ENCODE measurements at places on chromosomes 12 and 14.

DNA sequence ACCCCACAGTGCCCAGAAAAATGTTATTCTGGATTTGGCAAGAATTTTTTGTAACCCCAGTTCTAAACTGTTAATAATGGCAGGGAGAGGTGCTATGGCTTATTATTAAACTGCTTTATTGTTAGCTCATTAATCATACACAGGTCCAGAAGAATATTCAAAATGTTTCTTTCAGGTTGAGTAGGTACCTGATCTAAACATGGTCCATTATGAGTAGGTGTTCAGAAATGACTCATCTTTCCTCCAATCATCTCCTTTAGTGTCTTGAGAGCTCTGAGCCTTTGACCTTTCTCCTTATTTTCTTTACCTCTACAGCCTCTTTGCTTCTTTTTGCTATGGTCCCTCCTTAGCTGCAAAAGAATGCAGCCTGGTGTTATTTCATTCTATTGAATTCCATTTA is 211.0 kb upstream of the GARIN6 start:
- no peak for DNase-seq

DNA sequence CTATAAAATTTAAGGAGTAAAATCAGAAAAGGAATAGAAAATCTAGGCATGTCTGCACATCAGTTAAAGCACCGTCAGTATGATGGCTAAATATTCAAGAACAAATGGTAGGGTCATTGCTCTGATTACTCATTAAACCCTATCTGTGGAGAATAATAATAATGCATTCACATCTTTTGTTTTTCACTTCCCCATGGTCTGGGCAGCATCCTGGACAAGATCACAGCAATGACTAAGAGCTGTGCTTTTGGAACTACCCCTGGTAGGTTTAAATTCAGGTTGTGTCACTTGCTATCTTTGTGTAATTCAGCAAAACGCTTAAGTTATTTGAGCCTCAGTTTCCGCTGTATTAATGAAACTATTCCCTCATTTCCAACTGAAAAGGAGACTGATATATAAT is 33.1 kb downstream of the C12orf42 start:
- no peak for DNase-seq

DNA sequence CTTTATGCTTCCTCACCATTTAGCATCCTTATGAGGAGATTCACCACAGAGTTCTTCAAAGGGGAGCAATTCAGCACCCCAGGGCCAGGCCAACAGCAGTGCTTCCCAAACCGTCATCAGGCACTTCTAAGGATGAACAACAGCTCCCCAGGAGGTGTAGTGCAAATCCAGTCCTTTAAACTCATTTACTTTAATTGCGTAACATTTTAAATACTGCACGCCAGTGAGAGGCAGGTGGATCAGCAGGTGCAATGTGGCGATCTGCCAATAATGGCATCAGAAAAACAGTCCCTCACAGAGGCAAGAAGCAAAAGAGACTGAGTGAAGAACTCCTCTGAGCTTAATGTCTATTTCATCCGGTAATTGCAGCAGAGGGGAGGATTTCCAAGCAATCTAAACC is 770.9 kb upstream of the FOXG1 start:
- no peak for DNase-seq

GRCh38 chr12:99977550-99977949 is 7.2 kb downstream of the ANKS1B start:
- no peak for DNase-seq

DNA sequence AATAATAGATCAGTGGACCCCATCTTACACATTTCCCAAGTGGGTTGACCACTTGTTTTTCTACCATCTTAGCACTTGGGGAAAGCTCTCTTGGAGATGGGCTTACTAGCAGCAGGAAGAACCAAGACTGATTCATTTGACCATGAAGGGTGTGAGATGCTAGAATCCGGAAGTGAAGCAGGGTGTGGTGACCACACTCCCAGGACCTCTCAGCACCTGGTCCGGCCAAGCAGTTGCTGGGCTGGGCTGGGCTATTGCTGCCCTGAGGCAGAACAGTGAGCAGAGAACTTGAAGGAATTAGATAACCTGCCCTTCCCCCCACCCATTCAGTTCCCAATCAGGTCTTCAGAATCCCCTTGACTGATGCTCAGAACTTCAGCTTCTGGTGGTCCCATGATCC is 24.4 kb downstream of the ADCY6 start:
- DNase-seq = no peak

GRCh38 chr14:75720116-75720515 is 59.1 kb downstream of the TTLL5 start:
- no peak for DNase-seq

GRCh38 chr14:104559028-104559803 is 20.3 kb upstream of the C14orf180 start:
- no peak for DNase-seq

DNA sequence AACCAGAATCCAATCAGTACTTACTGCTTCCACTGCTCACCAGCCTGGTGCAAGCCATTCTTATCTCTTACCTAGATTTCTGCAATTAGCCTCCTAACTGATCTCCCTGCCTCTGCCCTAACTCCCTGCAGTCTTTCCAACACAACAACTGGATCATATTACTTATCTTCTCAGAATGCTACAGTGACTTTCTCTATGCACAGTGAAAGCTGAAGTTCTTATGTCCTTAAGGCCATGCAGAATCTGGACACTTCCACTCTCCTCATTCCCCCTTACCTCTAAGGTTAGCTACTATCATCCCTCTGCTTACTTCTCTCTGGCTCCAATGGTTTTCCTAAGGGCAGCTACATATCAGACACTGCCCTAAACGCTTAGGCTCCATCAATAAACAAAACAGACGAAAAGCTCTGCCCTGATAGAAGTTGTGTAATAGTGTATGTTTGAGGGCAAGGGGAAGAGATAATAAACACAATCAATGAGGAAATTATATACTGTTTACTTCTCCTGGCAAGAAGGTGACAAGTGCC is 4.0 kb downstream of the KTN1 start:
- DNase-seq = no peak

DNA sequence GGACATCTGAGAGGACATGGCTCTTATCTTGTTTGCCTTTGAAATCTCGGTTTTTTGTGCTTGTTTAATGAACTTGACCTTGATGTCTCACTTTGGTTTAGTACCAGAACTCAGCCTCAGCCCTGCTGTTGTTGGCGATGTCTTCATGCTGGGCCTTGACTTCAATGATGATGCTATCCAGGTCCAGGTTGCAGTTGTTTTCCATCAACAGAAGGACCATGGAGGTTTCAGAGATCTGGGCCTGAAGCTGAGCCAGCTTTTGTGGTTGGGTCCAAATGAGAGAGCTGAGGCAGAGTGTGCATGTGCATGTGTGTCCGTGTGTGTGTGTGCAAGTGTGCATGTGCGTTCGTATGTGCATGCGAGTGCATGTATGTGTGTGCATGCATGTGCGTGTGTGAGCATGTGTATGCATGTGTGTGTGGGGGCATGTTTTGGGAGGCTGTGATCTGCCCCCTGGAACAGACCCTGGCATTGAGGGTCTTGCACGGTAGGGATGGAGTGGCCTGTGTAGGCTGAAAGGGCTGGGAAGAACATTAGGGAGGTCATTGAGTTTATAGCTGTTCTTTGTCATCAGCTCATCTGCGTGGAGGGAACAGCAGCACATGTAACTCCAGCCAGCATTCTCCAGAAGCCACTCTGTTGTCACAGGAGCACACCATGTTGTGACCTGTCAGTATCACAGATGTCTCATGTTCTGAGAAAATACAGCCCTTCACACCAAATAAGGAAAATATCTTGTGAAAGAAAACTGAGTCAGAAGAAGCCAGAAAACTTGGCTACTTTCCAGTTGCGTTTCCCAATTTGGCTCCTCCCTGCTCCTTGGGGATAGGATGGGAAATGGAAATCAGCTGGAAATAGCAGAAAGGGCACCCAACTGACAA is 10.0 kb upstream of the KRT82 start:
- DNase-seq = no peak

GRCh38 chr12:24398605-24399004 is 449.1 kb upstream of the SOX5 start:
- no peak for DNase-seq

DNA sequence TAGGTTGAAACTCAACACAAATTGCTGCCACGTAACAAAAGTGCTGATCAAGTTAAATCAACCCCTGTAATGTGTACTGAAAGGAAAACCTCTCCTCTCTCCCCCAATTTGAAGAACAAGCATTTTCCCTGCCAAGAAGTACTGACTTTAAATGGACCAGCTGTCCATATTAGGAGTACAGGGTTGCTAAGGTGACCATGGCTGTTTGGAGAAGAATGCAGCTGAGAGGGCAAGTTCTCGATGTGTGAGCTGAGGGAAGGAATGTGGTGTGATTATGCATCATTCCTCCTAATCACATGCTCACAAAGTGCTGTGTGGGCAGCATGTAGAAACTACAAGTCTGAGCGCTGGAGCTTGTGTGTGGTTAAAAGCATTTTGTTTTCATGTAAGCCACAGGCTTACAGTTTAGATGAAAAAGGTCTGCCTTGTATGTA is 50.9 kb upstream of the CCT2 start:
- DNase-seq = no peak

DNA sequence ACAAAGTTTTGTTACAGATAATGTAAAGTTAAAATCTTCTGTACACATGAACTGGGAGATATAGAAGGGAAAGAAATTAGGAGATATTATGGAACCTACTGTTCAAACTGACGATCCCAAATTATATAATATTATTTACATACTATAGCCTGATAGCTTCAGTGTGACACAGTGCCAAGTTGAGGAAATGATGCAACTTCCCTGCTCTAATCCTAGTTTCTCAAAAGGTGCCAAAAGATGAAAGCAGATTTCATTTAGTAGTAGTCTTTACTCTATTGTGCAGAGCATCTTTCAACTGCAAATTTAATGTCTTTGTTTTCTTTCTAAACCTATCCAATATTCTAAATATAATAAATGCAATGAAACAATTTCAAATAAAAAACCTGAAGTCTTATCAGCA is 46.9 kb downstream of the COCH start:
- DNase-seq = no peak

GRCh38 chr14:68124979-68125731 is 305.6 kb downstream of the RAD51B start:
- no peak for DNase-seq

DNA sequence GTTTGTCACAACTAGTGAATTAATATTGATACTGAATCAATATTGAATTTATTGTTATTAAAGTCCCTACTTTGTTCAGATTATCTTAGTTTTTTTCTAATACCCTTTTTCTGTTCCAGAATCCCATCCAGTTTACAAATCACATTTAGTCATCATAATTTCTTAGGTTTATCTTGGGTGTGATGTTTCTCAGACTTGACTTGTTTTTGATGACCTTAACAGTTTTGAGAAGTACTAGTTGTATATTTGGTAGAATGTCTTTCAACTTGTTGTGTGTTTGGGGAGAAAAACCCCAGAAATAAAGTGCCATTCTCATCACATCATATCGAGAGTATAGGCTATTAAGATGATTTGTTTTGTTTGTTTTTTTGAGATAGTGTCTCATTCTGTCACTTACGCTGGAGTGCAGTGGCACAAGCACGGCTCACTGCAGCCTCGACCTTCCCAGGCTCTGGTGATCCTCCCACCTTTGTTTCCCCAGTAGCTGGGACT is 19.5 kb downstream of the MRPS35 start:
- no peak for DNase-seq

- DNase-seq = no peak
Measured at GRCh38 chr12:7155471-7156034, 25.4 kb downstream of the CLSTN3 start.

DNA sequence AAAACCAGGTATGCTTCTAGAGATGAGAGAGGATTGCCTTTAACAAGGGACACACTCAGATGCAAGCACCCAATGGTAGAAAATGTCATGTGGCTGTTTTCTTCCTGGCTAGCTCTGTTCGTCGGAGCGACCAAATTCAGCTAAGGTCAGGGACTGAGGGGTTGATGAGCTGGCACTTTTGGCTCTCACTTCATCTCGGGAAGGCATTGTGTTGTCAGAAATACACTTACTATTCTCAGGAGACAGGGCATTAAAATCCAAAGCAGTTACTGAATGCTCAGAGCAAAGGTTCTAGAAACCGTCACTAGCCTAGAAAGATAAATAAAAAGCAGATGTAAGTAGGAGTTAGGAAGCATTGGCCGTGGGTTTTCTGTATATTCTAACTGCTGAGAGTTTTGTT is 275.7 kb upstream of the SSTR1 start:
- no peak for DNase-seq

DNA sequence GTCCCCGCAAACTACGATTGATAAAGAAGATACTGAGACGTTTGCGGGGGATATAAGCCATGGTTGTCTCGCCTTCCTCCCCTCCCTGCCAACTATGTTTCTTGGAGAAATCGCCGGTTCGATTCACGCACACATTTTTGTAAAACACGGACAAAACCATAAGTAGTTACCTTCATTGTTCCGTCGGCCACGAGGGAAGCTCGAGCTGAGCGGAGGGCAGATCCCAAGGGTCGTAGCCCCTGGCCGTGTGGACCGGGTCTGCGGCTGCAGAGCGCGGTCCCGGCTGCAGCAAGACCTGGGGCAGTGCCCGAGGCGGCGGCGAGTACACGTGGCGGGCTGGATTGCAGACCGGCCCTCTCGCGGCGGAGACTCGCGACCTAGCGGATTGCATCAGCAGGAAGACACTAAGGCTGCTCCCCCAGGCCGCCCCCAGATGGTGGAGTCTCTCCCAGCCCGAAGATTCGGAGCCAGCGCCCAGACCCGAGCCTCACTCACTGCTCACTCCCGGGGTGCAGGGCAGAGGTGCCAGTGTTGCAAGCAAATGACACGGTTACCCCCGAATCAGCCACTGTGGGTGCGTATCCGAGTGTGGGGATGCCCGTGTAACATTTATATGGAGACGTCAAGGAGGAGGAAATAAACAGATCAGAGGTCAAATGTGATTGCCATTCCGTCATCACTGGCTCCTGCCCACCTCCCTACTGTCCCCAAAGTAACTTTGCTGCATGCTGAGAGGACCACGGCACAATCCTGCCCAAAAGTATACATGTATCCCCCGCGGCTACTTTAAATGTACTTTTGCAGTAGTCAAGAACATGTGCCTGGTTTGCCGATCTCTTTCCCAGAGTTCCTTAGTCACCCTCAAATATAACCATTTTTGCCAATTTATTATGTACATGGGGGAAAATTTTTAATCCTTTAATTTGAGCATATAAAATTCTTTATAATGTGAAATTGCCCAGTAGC is at the start of gene BCAT1:
BCAT1 (minus strand) TSS at position 345 of the 966 bp plus-strand sequence; CDS start at position 176, 169 bp downstream.
- no peak for DNase-seq

DNA sequence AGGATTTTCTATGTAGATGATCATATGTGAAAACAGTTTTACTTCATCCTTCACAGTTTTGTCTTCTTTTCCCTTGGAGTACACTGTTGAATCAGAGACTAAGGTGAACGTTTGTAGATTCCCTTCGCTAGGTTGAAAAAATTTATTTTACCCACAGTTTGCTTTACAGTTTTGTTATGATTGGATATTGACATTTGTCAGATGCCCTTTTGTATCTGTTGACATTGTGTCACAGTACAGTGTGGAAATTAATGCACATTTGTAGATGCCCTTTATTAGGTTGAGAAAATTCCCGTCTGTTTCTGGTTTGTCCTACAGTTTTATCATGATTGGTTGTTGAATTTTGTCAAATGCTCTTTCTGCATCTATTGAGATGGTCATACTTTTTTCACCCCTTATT is 13.3 kb downstream of the G2E3 start:
- DNase-seq = no peak

Measured in activated CD8-positive, alpha-beta memory T cell treated with anti-CD3 and anti-CD28 coated beads for 1 hour (primary cell).